RWPE1 (cell line): ENCODE measurements at places on chromosomes 16 and 17.

- DNase-seq = peak; percentile 47
Measured at GRCh38 chr17:63973930-63974593, 1.3 kb upstream of the SCN4A start.

- DNase-seq = no peak
Measured at GRCh38 chr17:63275971-63276745, 169.9 kb downstream of the CYB561 start.

DNA sequence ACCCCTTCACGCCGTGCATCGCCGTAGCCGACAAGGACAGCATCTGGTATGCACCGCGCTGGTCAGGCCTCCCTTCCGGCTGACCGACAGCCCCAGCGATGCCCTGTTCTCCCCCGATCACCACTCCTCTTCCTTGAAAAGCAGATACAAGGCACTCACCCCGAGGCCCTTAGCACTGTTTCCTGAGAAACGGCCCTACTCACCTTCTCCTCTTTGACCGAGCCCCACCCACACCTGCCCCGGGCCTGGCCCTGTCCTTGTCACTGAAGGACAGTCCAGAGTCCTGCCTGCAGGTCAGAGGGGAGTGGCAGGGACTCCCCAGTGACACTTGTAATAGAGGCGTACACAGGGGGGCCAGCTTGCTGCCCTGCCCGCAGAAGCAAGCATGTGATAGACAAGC, 45.9 kb upstream of the CHMP6 start:
- no peak for DNase-seq

- no peak for DNase-seq
Measured at GRCh38 chr17:58050966-58051365, 32.3 kb upstream of the DYNLL2 start.

DNA sequence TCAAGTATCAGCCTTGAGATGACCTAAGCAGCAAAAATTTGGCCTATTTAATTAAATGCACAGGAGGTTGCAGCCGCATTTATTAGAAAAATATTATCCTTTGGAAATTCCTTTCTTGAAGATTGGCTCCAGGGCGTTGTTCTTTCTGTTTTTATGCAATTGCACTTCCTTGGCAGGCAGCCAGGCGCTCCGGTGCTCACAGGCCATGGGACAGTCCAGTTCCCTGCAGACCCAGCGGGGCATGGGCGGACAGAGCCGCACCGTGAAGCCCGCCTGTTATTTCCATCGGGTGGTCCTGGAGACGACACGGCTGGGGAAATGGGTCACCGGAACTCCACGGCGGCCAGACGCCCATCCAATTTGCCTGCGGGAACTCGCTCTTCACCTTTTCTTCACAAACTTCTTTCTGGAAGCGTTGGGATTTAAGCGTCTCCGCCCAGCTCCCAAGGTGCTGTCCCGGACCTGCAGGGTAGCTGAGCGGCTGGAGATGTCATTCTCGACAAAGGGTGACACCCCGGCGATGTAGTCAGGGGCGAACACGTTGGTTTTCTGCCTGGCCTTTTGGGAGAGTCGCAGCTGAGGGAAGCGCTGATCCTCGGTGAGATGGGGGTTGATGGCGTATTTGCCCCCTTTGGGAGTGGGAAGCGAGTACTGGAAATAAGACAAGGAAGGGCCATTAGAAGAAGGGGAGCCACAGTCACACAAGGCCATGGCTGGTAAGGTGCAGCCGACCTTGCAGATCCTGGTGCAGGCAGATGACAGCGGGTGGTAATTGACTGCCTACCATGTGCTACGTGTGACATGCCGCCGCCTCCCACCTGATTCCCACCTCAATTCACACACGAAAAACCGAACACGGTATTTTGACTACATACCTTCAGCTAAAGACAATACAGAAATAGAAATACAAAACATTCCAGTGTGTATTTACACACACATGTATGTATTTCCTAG, 12.5 kb downstream of the NOB1 start:
- DNase-seq = no peak

GRCh38 chr17:34374457-34374856, 11.4 kb upstream of the CCL1 start:
- DNase-seq = no peak

- no peak for DNase-seq
Measured at GRCh38 chr17:7651097-7651664, 455 bp downstream of the ATP1B2 start.

GRCh38 chr16:89785523-89786155, 30.8 kb downstream of the FANCA start:
- no peak for DNase-seq
